Stimulated activated CD4-positive, alpha-beta T cell treated with anti-CD3 and anti-CD28 coated beads, Interleukin-12 subunit alpha, Interleukin-12 subunit beta, amount 100 ng/mL, for 24 hours (primary cell): ENCODE measurements at places on chromosomes 2 and 18.

GRCh38 chr2:172673056-172673683 is 62.5 kb upstream of the RAPGEF4 start:
- no peak for DNase-seq

- no peak for DNase-seq
These were observed 20.3 kb downstream of the RAB3GAP1 start for GRCh38 chr2:135072125-135072997.

- no peak for DNase-seq
These were observed 153.5 kb downstream of the SLC39A10 start for GRCh38 chr2:195810340-195811098.

DNA sequence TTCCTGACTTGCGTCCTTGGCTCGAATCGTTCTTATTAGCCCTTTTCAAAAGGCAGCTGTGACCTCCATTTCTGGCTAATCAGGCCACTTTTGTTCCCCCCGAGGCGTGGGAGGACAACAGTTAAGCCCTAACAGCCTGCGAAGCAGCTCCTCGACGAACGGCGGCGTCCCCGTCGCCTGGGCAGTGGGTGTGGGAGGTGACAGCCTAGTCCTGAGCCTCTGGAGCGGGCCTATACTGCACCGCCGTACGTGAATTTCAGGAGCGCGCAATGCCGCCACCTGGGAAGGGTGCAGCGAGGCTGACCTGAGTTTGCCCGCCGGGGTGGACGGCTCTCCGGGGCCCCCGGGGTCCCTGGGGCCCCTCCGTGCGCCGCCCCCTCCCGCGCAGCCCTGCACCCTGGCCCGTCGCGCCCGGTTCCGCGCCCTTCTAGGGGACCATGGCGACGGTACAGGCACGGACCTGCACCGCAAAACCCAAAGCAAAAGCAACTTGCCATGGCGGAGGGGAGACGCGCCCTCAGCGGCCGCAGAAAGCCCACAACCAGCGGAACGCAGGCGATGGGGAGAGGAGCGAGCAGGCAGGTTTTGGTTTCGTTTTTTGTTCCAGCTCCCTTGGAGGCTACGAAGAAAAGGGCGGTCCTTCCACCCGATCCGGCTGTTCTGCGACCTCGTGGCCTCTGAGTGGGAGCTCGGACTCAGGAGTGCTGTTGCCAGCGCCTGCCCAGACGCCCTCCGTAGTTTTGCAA is at the start of gene RBM43:
TSS of gene RBM43 (minus strand) at position 633 of the 746 bp plus-strand sequence. CDS start at position 497, 136 bp downstream.
- peak; percentile 56 for DNase-seq

DNA sequence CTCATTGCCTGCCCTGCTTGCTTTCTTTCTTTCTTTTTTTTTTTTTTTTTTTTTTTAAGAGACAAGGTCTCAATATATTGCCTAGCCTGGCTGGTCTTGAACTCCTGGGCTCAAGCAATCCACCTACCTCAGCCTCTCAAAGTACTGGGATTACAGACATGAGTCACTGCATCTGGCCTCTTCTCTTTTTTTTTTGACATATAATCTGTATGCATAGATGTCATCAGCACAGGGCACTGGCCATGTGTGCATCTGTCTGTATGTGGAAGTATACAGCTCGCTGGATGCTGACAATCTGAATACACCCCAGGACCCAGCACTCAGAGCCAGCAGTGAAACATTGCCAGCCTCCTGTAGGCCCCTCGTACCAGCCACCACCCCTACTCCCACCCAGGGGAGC is 49.5 kb downstream of the TFCP2L1 start:
- no peak for DNase-seq

- no peak for DNase-seq
These were observed 250.9 kb downstream of the FBXO15 start for GRCh38 chr18:73896685-73897084.

DNA sequence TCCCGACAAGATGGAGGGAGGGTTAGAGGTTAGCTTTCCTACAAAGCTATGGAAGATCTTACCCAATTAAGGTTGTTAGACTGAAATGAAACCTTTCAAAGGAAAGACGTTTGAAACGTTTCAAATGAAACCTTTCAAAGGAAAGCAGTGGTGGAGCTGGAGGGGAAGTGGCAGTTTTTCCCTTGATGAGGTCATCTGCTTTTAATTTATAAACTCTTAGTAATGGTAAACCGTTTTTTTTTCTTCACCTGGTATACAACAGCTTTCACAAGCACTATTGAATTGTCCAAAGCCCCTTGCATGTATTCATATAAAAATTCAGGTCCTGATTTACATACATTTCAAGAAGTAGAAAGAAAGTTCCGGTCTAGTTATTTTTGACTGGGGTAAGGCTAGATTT is 7.4 kb downstream of the PMAIP1 start:
- DNase-seq, result no peak

- no peak for DNase-seq
These were observed 84.5 kb downstream of the INHBB start for GRCh38 chr2:120430501-120430830.

DNA sequence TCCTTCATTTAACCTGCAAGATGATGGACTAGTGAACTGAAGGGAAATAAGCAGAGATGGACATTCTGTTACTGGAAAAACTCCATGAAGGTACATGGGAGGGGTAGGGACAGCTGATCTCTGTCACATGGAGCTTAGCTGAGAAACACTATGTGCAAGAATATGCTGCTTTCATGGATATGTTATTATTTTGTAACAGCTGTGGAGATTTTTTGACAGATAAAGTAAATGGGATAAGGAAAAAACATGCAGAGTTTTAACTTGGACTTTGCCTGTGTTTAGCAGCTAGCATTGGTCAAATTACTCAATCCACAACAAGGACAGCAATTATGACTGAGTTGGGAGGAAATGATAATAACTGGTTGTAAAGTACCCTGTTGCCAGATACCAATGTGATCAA is 28.7 kb upstream of the HNRNPA3 start:
- no peak for DNase-seq

GRCh38 chr2:112658301-112658700 is 12.6 kb downstream of the SLC20A1 start:
- DNase-seq, result no peak

GRCh38 chr2:46351750-46352138 is 54.5 kb downstream of the EPAS1 start:
- peak; percentile 76 for DNase-seq
